Endodermal cell (in vitro differentiated cells): ENCODE measurements at places on chromosomes 7 and 10. TPM values are rescaled to one million over a fixed set of nuclear protein-coding genes. Genes with fewer than 3 reads are reported as not detected.
A peak's percentile ranks its signal among the peaks of the same experiment; 100 is the strongest.

ADRB1 gene
- total RNA-seq = not detected in 2 replicates

GRCh38 chr10:99236627-99237309, 1.1 kb upstream of the HPSE2 start:
- peak overlapping the region; percentile 83 for H3K4me3 ChIP-seq
- no peak overlapping the region for H3K27ac ChIP-seq
- peaks cover 5% of the 10 kb centered on the region for H3K4me1 ChIP-seq
- DNase-seq = peak; percentile 75

TNS3 gene
- 27.4 and 38.5 TPM in 2 replicates for total RNA-seq

FANK1 gene
- 8.6 to 10.0 TPM (median 9.7 TPM) in 3 replicates for total RNA-seq

SORCS3 gene
- 0.28 to 0.29 TPM in 2 of 3 replicates, not detected in the other for total RNA-seq

WDFY4 gene
- not detected in 2 replicates for total RNA-seq

NXPH1 gene
- total RNA-seq = not detected in 3 replicates

DNA sequence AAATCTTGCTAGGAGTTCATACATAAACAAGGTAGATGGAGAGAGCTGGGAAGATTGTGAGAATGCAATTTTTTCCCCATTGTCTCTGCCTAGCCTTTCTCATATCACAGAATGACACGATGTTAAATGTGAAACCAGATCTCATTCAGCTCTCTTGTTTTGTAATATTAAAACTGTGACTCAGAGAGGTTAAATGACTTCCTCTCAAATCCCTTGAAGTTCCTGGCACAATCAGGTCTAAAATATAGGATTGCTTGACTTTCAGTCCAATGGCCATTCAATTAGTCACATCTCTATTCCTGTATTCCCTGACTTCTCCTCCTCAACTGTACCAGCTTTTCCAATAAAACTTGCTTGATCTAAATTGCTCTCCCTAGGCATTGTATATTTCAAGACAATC, 3.1 kb downstream of the ANKRD22 start:
- no peak overlapping the region for H3K27ac ChIP-seq
- no peaks in the 10 kb centered on the region for H3K4me1 ChIP-seq
- no peak overlapping the region for H3K4me3 ChIP-seq
- H3K36me3 ChIP-seq = no peaks in the 10 kb centered on the region
- H3K27me3 ChIP-seq = peaks cover 18% of the 10 kb centered on the region

- H3K27ac ChIP-seq = no peak overlapping the region
- no peak overlapping the region for H3K4me3 ChIP-seq
- no peaks in the 10 kb centered on the region for H3K36me3 ChIP-seq
- DNase-seq = no peak
- no peaks in the 10 kb centered on the region for H3K27me3 ChIP-seq
- peaks cover 12% of the 10 kb centered on the region for H3K4me1 ChIP-seq
These were observed 60.0 kb upstream of the LRGUK start for GRCh38 chr7:134067164-134067563.

DNA sequence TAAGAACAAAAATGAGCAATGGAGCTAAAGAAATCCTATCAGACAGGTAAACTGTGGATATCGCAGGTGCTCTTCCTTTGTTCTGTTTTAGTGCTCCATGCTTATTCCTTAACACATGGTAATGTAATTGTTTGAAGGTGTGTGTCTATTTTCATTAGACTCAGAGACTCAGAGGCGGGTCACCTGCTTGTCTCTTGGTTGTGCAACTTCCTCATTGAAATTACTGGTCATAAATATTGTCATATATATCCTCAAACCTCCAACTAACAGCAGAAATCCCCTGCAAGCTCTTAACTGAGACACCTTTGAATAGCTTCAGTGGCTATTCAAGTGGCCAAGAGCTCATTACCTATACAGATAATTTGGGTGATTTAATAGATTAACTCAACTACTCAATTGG, 177.2 kb downstream of the PTN start:
- H3K4me1 ChIP-seq = peaks cover 2% of the 10 kb centered on the region
- DNase-seq = no peak
- no peaks in the 10 kb centered on the region for H3K27me3 ChIP-seq
- H3K36me3 ChIP-seq = no peaks in the 10 kb centered on the region
- no peak overlapping the region for H3K4me3 ChIP-seq
- no peak overlapping the region for H3K27ac ChIP-seq

- peak; percentile 55 for DNase-seq
- H3K4me1 ChIP-seq = no peaks in the 10 kb centered on the region
- no peak overlapping the region for H3K4me3 ChIP-seq
- no peaks in the 10 kb centered on the region for H3K36me3 ChIP-seq
- H3K27ac ChIP-seq = no peak overlapping the region
These were observed 29.7 kb upstream of the CALN1 start for GRCh38 chr7:72441791-72442190.

MASTL gene
- total RNA-seq = 21.0 to 54.3 TPM (median 50.2 TPM) in 3 replicates

AZGP1 gene
- total RNA-seq = 0.28 to 0.29 TPM in 2 of 3 replicates, not detected in the other

- H3K36me3 ChIP-seq = no peaks in the 10 kb centered on the region
- peak; percentile 79 for DNase-seq
- H3K27ac ChIP-seq = peak overlapping the region; percentile 90
- no peaks in the 10 kb centered on the region for H3K27me3 ChIP-seq
- H3K4me1 ChIP-seq = peaks cover 23% of the 10 kb centered on the region
These were observed 1.7 kb downstream of the TRIM8 start for GRCh38 chr10:102645741-102646609.

PNLIPRP1 gene
- total RNA-seq = not detected in 2 replicates

PON1 gene
- 0.34 and 0.48 TPM in 2 replicates for total RNA-seq

GRCh38 chr10:5503477-5503835, 4.1 kb upstream of the CALML5 start:
- H3K27me3 ChIP-seq = no peaks in the 10 kb centered on the region
- no peak for DNase-seq
- H3K36me3 ChIP-seq = no peaks in the 10 kb centered on the region

- DNase-seq = no peak
- H3K36me3 ChIP-seq = no peaks in the 10 kb centered on the region
- no peak overlapping the region for H3K27ac ChIP-seq
- H3K4me3 ChIP-seq = no peak overlapping the region
These were observed 55.3 kb downstream of the CH25H start for GRCh38 chr10:89151857-89152256.
